ENCODE measurements at places on chromosomes 13 and 19.

GRCh38 chr13:48502601-48503319 lies 30.1 kb downstream of the RCBTB2 start:
- no peak for DNase-seq
- no peaks in the 10 kb centered on the region for H3K27me3 ChIP-seq
- no peak overlapping the region for H3K4me3 ChIP-seq
- no peaks in the 10 kb centered on the region for H3K36me3 ChIP-seq

DNA sequence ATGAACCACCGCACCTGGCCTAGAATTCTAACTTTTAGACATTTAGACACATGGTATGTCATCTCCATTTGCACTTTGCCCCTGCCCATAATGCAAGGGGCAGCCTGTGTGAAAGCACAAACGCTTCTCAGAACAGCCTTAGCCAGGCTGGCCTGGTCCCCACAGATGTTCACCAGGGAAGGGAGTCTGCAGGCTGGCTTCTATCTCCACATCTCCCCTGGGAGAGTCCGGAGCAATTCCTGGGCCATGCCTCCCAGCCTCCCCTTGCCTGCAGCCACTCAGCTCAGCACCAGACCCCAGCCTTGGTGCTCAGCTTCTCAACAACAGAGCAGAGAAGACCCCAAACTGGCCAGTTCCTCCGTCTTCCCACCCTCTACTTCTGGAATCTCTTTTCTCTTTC lies 21.7 kb upstream of the LSM14A start:
- H3K4me3 ChIP-seq: no peak overlapping the region
- no peaks in the 10 kb centered on the region for H3K36me3 ChIP-seq
- no peaks in the 10 kb centered on the region for H3K4me1 ChIP-seq

DNA sequence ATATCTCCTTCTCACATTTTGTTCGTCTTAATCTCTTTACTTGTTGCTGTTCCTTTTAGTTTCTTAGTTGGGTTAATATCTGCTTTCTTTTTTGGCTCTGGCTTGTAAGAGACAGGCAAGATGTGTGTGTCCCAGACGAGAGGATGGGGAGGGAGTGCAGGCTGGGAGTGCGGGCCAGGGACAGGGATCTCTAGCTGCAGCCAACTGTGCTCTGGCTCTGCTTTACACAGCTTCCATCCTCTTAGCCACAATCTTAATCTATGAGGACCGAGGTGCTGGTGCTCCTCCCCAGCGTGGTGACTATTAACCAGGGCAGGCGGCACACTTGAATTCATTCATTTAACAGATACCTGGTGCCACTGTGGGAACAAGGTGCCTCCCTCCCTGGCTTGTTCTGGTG lies 70.9 kb upstream of the WASF3 start:
- H3K36me3 ChIP-seq: no peaks in the 10 kb centered on the region
- H3K27me3 ChIP-seq: no peaks in the 10 kb centered on the region
- no peak for DNase-seq
- H3K4me1 ChIP-seq: no peaks in the 10 kb centered on the region

- no peak overlapping the region for H3K4me3 ChIP-seq
- no peak for DNase-seq
- no peaks in the 10 kb centered on the region for H3K4me1 ChIP-seq
Observed at GRCh38 chr13:43964698-43965458, 85.2 kb downstream of the LACC1 start.

DNA sequence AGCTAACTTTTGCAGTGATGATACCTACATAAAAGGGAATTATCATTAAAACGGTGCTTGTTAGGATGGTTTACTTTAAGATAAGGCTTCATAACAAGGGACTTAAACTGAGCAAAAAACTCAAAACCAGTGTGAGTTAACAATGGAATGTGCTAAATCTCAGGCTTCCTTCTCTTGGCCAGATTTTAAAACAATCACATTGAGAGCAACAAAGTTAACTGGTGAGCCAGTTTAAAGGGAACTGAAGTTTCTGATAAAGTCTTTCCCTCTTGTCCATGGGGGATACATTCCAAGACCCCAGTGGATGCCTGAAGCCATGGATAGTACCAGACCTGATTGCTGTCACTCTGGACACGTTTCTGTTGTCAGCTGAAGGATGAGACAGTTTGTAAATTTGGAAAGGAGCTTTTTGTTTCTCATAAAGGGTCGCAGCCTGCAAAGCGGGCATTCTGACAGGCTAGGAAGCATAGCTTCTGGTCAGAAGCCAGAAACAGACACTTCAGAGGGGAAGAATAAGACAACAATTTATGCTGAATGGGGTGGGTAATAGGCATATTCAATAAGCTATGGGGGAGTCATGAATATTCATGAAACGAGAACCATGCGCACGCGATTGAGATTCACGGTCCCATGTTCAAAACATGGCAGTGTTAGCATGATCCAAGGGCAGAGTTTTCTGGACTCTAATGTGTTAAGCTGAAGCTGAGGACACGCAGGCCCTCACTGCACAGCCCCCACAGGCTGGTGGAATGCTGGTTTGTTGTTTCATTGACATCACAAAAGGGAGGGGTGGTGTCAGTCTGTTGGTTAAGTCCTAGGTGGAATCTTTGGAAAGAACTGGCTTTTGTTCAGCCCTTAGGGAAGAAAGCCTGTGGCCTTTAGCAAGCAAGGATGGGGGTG lies 150.6 kb upstream of the RNF113B start:
- no peaks in the 10 kb centered on the region for H3K27me3 ChIP-seq
- no peak overlapping the region for H3K4me3 ChIP-seq
- H3K27ac ChIP-seq: no peak overlapping the region
- DNase-seq: no peak
- no peaks in the 10 kb centered on the region for H3K36me3 ChIP-seq
- H3K4me1 ChIP-seq: no peaks in the 10 kb centered on the region

DNA sequence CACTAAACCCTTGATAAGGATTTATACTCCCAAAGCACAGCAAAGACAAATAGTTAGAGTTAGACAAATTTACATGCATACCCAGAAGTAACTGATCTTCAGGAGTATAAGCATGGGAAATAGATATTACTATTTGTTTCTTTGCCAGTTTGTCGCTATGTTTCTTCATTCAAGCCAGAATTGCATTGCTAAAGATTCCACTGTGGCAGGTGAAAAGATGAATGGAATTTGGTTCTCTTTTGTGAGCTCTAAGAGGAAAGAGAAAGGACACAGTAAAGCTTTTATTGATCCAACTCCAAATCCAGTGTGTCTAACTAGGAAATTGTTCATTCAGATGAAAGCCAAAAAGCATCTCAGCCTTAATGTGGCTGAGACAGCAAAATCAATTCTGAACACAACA lies 292.3 kb upstream of the SPRY2 start:
- H3K27ac ChIP-seq: no peak overlapping the region
- no peak for DNase-seq
- H3K4me3 ChIP-seq: no peak overlapping the region

GRCh38 chr13:46884531-46884930 lies 12.3 kb downstream of the HTR2A start:
- H3K4me1 ChIP-seq: no peaks in the 10 kb centered on the region
- no peak overlapping the region for H3K27ac ChIP-seq
- H3K4me3 ChIP-seq: no peak overlapping the region
- no peak for DNase-seq
- peaks cover 3% of the 10 kb centered on the region for H3K27me3 ChIP-seq
- no peaks in the 10 kb centered on the region for H3K36me3 ChIP-seq

GRCh38 chr13:36431204-36432105 lies 840 bp upstream of the CCNA1 start:
- H3K4me1 ChIP-seq: peaks cover 11% of the 10 kb centered on the region
- H3K4me3 ChIP-seq: peak overlapping the region; percentile 46
- H3K27me3 ChIP-seq: no peaks in the 10 kb centered on the region
- DNase-seq: no peak
- H3K27ac ChIP-seq: peak overlapping the region; percentile 27
- H3K36me3 ChIP-seq: no peaks in the 10 kb centered on the region

- H3K36me3 ChIP-seq: peaks cover 4% of the 10 kb centered on the region
- no peak for DNase-seq
- no peaks in the 10 kb centered on the region for H3K27me3 ChIP-seq
- no peak overlapping the region for H3K27ac ChIP-seq
- H3K4me1 ChIP-seq: peaks cover 6% of the 10 kb centered on the region
Observed at GRCh38 chr19:45881909-45882528, 3.9 kb downstream of the IRF2BP1 start.

GRCh38 chr19:49573009-49573408 lies 7.3 kb downstream of the NOSIP start:
- H3K27ac ChIP-seq: no peak overlapping the region
- H3K4me1 ChIP-seq: peaks cover 2% of the 10 kb centered on the region
- H3K36me3 ChIP-seq: peaks cover 20% of the 10 kb centered on the region
- H3K27me3 ChIP-seq: no peaks in the 10 kb centered on the region
- no peak overlapping the region for H3K4me3 ChIP-seq

DNA sequence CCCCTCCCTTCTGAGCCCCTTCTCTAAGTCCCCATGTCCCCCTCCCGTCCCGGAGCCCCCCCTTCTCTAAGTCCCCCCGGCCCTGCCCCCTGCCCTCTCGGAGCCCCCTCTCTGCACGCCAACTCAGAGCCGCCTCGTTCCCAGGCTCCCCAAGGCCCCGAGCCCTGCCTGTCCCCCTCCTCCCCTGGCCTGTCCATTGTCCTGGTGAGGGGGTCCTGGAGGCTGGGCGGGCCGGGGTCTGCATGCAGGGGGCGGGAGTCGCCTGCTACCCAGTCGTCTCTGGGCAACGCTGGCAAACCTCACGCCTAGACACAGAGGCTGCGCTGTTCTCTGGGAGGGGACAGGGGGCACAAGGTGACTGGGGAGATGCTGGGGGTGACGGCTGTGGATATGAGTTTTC lies 39.2 kb upstream of the SEMA6B start:
- no peak overlapping the region for H3K27ac ChIP-seq
- H3K27me3 ChIP-seq: no peaks in the 10 kb centered on the region
- H3K36me3 ChIP-seq: no peaks in the 10 kb centered on the region
- DNase-seq: no peak

DNA sequence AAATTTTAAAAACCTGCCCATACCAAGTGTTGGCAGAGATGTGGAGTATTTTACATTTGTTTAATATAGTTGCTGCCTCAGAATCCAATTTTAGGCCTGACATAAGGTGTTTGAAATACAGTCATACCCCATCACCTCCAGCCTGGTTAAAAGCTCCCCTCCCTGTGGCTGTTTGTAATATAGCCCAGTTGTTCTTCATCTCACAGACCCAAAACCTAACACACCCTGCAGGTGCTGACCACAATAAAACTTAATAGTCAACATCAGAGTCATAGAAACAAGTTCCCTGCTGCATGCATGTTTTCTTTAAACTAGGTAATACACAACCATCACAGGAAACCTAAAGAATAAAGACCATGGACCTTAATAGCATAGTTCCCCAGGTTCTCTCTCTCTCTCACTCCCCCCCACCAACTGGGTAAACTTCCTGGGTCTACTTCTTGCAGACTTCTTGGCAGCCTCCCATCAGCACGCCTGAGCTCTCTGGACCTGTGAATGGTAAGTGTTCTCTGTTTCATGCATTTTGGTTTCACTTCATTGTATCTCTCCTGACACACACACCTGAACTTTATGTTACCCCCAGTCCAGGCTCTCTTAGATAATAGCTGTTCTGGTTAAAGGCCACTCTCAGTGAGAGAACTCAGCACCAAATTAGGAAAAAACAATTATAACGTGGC lies 1369.9 kb downstream of the EFNB2 start:
- no peaks in the 10 kb centered on the region for H3K27me3 ChIP-seq
- H3K4me1 ChIP-seq: no peaks in the 10 kb centered on the region
- no peaks in the 10 kb centered on the region for H3K36me3 ChIP-seq
- no peak overlapping the region for H3K4me3 ChIP-seq
- no peak overlapping the region for H3K27ac ChIP-seq

DNA sequence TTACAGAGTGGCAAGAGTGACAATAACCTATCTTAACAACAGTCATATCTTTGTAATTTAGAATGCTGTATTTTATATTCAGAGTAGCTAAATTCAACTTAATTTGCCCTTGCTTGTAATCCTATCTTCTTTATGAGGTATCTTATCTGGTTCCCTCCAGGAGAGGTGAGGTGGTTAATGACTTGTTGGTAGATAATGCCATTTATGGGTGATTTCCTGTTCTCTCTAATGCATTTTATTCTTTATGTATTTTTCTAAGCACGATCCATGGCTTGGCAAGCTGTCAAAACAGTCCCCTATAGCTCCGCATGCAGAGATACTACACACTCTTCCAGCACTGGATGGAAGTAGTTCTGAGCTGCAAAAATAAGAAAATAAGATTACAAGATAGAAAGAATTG lies 267.9 kb downstream of the LMO7 start:
- no peaks in the 10 kb centered on the region for H3K4me1 ChIP-seq
- no peak overlapping the region for H3K27ac ChIP-seq
- H3K27me3 ChIP-seq: no peaks in the 10 kb centered on the region
- no peak for DNase-seq
- no peak overlapping the region for H3K4me3 ChIP-seq

- no peaks in the 10 kb centered on the region for H3K36me3 ChIP-seq
- no peak overlapping the region for H3K27ac ChIP-seq
- peak; percentile 21 for DNase-seq
- no peaks in the 10 kb centered on the region for H3K4me1 ChIP-seq
- H3K4me3 ChIP-seq: no peak overlapping the region
Observed at GRCh38 chr19:14768001-14768400, 10.4 kb downstream of the ADGRE2 start.

- H3K36me3 ChIP-seq: no peaks in the 10 kb centered on the region
- H3K4me3 ChIP-seq: no peak overlapping the region
- no peak for DNase-seq
- no peaks in the 10 kb centered on the region for H3K4me1 ChIP-seq
- no peak overlapping the region for H3K27ac ChIP-seq
- H3K27me3 ChIP-seq: no peaks in the 10 kb centered on the region
Observed at GRCh38 chr19:12899891-12900518, 9.0 kb downstream of the GCDH start.

DNA sequence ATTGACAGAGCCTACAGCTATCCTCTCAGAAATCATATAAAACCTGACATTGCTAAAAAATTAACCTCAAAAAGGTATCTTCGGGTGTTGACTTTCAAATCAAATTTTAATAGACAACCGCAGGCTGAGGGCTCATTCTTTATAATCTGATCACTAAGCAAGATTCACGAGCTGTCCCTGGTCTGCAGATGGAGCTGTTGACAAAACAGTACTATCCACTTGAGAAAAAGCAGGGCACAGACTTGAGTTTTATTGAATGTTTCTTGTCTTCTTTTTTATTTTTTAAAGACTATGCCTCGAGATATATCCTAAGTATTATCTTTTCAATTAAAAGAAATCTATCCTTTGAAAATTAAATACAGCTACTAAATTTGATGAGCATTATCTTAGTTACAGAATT lies 540.5 kb downstream of the PCDH9 start:
- no peak overlapping the region for H3K4me3 ChIP-seq
- no peaks in the 10 kb centered on the region for H3K4me1 ChIP-seq
- no peak overlapping the region for H3K27ac ChIP-seq

DNA sequence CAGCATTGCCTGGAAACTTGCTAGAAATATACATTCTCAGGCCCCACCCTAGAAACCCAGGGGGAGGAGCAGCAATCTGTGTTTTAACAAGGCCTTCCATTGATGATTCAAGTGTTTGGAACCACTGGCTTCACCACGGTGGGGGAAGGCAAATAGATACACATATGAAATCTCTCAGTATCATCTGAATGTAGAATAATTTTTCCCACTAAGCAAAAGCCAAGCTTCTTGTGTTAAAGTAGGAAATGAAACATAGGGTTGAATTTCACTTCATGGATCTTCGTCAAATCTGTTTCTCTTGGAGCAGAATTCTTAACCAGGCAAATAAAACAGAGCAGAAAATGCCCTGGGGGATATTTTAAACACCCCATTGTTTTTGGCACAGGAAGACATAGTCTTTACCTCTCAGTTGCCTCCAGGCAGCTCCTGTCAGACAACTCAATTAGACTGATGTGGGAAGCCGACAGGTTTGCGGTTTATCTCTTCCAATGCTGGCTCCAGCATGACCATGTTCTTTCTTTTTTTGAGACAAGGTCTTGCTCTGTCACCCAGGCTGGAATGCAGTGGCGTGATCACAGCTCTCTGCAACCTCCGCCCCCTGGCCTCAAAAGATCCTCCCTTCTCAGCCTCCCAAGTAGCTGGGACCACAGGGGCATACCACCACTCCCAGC lies 213.0 kb downstream of the FOXO1 start:
- peaks cover 24% of the 10 kb centered on the region for H3K4me1 ChIP-seq
- H3K27ac ChIP-seq: peak overlapping the region; percentile 91
- no peak overlapping the region for H3K4me3 ChIP-seq
- H3K27me3 ChIP-seq: no peaks in the 10 kb centered on the region

All from RWPE2 (cell line).